ENCODE measurements at places on chromosomes 1 and 21.

DNA sequence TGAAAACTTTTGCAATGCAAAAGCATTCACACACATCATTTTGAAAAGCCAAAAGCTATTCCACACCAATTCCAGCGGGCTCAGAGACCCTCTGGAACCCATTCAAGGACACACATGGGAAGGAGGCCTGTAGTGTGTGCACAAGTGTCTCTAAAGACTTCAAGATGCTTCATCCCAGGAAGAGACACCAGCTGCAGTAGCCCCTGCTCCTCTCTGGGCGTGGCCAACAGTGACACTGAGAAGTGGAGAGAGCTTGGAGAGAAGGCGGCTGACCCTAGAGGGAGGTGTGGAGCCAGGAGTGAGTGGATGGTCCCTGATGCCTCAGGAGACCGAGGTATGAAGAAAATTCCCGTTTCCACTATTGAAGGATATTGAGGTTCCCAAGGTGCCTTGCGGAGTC is 14.9 kb upstream of the TNNI1 start:
- DNase-seq: no peak

DNA sequence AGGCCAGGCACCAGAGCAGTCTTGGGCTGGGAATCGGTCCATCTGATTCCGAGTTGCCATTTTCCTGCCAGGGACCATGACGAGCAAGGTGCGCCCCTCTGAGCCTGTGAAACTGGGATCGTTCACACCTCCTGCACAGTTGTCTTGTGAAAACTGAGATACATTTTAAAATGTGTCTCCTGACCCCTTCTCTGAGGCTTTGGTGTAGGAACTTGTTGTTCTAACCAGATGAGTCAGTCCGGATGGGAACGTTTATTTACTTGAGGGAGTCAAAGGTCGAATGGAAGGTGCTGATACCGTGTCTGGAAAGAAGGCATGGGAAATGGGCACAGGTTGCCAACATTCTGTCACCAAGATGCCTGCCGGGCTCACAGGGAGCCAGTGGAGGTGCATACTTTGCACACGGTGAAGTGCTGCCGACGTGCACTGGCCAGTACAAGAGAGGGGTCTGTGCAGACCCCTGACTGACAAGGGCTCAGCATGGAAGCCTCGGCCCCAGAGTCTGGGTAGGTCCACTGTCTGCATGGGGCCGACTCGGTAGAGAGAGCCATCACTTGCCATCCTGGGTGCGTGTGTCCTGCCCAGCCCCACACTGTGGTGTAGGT is 7.4 kb upstream of the KCNN3 start:
- DNase-seq: no peak

- DNase-seq: no peak
Observed at GRCh38 chr21:46472246-46472645, 13.6 kb downstream of the DIP2A start.

DNA sequence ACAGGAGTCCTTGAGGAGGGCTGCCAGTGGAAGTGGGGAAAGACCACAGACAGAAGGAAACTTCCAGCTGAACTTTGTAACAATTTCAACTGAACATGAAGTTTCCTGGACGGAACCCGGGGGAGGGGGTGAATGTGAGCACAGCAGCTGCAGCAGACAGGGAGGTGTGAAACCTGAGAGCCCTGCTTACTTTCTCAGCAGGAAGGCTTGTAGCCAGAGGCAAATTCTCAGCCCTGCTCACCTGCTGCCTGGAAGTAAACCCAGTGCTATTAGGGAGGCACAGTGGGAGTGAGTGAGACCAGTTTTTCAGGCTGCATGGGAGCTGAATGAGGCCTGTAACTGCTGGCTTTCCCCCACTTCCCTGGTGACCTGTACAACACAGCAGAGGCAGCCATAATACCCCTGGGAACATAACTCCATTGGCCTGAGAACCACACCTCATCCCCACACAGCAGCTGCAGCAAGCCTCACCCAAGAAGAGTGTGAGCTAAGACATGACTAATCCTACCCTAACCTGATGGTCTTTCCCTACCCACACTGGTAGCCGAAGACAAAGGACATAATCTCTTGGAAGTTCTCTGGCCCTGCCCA is 9.6 kb upstream of the SPRR2F start:
- DNase-seq: peak; percentile 71

DNA sequence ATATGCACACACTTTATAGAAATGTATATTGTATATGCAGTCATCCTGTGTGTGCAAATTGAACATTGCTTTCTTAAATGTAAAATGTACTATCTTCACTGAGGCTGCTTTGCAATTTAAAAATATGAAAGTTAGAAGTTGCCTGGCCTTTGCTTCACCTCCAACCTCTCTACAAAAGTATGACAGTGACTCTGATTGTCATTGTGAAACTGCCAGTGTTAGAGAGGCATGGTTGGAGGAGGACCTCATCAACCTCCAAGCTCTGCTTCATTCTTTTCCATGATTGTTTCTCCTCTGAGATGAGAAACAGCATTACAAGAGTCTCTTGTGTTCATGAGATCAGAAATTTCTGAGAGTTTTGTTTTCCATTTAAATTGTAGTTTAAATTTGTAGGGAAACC is 185.5 kb downstream of the ZC3H11B start:
- no peak for DNase-seq

- DNase-seq: no peak
Observed at GRCh38 chr1:61461406-61462384, 263.2 kb downstream of the TM2D1 start.

DNA sequence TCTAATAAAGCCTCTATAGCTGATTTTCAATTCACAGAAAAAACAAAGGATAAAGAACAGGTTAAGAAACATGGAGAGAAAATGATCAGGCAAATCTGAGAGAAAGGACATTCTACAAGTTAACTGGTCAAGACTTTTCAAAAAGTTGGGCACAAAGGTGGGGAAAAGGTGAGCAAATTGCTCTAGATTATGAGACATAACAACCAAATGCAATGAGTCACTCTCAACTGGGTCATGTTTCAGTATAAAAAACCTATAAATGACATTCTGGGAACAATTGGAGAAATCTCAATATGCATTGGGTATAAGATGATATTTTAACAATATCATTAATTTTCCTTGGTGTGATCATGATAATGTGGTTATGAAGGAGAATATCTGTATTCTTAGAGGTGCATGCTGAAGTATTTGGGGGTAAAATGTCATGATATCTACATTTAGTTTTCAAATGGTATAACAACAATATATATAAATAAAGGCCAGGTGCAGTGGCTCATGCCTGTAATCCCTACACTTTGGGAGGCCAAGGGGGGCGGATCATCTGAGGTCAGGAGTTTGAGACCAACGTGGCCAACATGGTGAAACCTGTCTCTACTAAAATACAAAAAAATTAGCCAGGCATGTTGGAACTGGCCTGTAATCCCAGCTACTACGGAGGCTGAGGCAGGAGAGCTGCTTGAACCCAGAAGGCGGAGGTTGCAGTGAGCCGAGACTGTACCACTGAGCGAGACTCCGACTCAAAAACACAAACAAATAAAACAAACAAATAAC is 27.0 kb downstream of the ANKRD13C start:
- no peak for DNase-seq

GRCh38 chr21:45763506-45763905 is 120.0 kb downstream of the PCBP3 start:
- no peak for DNase-seq

Measured in ovary (tissue), 10 donors.